ENCODE measurements at places on chromosomes 4 and X.

DNA sequence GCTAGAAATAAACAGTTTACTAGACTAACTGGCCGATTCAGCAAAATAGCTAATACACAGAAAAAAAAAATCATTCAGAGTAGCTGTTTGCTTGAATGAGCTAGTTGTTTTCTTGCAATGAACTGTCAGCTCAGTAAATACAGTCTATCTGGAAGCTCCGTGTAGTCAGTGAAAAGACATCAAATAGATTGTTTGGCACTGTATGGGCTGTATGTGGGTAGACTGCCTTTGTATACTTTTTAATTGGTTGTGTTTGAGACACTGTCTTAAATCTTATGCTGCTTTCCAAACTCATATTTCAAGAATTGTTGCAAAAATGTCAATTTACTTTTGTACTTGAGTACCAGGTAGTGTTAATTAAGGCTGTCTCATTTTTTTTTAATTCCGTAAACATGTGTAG lies 61.6 kb upstream of the GPR174 start:
- no peak for DNase-seq

GRCh38 chrX:152601848-152602616 lies 35.7 kb upstream of the GABRQ start:
- DNase-seq = no peak

DNA sequence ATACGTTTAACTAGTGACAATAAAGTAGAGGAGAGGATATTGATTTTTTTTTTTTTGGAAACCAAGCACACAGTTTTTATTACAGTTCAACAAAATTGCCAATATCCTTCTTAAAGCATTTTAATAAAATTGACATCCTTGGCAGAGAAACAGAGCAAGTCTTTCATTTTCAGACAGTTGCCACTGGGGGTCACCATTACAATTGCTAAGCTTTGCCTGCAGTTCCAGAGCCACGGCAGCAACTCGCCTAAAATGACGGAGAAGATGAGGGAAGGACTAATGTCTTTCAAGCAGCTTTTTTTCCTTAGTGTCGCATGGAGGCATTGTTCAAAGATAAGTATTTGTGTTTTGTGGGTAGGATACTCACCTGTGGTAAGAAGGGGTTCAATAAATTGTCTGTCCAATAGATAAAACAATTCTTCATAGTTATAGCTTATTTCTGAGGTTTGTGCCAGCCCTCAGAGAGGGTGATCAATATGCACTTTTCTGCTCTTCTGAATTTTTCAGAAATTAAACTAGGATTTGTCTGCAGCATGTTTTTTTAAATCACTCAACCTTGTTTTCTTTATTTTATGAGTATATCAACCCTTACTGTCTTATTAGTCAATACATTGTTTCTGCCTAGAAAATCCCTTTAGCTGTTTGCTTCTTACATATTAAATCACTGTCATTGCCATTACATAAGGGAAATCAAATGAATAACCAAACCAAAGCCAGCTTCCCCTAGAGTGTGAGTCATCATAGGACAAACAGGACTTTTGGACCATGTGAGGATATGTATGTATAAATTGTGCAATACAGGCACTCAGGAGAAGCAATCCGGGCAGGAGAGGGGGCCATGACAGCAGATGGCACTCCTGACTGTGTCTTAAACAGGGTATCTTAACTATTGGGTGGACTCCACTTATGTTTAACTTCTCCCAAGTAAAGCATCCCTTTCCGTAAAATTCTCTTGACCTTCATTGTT lies 508.1 kb upstream of the ARX start:
- no peak for DNase-seq

GRCh38 chr4:2725380-2725779 lies 30.8 kb downstream of the TNIP2 start:
- DNase-seq = no peak

GRCh38 chrX:133992882-133993281 lies 7.5 kb upstream of the GPC3 start:
- no peak for DNase-seq

DNA sequence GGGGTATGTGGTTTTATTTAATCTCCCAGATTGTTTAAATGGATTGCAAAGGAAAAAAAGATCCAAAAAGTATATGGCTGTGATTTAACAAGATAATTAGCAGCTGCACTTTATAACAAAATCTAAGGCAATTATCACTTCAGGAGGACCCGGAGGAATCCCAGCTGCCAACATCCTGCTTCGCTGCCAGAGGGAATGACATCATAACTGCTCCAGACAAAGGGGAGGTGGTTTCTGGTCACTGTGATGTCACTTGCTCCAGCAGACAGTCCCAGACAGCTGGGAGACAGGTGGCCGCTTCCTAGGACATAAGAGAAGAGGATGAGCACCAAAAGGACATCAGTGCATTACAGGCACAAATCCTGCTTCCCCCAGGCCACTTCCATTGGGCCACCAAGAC lies 371.0 kb downstream of the BCOR start:
- DNase-seq = no peak

GRCh38 chr4:76515975-76516843 lies 81.2 kb downstream of the SHROOM3 start:
- DNase-seq = no peak

DNA sequence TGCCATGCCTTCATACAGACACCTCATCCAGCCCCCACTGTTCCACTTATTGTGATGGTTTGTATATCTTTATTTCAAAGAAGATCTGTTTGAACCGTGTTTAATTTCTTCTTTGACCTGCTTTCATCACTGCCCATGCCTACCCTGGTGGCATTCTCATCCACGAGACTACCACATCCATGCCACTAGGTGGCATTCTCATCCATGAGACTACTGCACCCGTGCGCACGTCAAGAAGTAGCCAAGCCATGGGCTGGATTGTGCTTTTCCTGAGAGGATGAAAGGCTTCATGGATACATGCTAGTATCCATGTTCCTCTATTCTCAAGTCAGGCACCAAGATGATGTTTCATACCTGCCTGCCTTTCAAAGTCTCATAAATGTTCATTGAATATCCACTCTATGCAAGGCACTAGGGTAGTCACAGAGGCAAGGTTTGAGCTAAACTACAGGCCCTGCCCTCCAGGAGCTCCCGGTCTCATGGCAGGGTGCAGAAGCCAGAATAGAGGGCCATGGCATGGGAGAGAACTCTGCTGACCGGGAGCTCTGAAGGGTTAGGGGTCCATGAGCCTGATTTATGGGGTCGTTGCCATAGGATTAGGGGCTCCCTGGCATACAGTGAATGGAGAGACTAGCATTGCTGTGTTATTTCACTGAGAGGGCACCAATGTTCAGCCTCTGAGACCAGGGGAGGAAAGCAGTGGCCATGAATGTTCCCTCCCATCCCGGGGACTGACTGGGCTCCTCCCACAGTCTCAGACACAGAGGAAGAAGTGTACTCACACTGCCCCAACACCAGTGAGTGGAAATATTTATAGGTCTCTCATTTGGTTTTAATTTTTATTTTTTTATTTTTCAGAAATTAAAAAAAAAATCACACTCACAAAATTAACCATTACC lies 24.8 kb upstream of the EOLA2 start:
- DNase-seq = peak; percentile 18

- DNase-seq = no peak
Observed at GRCh38 chr4:57504139-57504538, 394.0 kb upstream of the IGFBP7 start.

DNA sequence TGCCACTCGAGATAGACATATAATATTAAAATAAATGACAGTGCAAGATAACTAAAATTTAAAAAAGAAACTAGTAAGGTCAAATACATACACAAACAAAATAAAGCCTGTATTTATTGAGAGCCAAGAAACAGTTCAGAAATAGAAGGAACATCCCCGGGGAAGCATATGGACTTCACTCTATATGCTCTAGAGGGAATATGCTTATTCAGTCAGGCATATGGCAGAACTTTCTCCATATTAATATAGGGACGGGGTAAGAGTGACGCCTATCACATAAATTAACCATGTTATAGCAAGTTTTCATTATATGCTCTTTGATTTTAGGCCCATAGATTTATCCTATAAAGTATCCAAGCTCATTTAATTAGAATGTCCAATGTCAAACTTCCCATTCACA lies 56.7 kb upstream of the EFHC2 start:
- DNase-seq = no peak

DNA sequence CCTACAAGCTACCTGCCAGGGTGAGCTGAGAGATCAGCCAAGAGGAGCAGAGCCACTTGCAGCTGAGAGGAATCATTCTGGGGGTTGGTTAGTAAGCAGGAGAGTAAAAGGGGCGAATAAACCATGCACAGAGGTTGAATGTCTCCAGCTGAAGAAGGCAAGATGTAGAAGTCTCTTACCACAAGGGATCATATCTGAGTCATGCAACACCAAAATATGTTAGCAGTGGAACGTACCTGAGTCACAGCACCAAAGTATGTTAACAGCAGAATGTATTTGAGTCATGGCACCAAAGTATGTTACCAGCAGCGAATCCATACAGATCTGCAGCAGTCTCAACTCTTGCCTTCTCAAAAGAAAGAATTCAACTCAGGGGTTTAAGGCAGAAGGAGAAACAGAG lies 29.9 kb downstream of the C4orf51 start:
- DNase-seq = no peak

- DNase-seq = no peak
Observed at GRCh38 chr4:139085141-139085540, 69.6 kb downstream of the NOCT start.

GRCh38 chr4:77665381-77666069 lies 59.9 kb downstream of the CXCL13 start:
- no peak for DNase-seq

- no peak for DNase-seq
Observed at GRCh38 chrX:132676561-132677186, 187.8 kb upstream of the MBNL3 start.

DNA sequence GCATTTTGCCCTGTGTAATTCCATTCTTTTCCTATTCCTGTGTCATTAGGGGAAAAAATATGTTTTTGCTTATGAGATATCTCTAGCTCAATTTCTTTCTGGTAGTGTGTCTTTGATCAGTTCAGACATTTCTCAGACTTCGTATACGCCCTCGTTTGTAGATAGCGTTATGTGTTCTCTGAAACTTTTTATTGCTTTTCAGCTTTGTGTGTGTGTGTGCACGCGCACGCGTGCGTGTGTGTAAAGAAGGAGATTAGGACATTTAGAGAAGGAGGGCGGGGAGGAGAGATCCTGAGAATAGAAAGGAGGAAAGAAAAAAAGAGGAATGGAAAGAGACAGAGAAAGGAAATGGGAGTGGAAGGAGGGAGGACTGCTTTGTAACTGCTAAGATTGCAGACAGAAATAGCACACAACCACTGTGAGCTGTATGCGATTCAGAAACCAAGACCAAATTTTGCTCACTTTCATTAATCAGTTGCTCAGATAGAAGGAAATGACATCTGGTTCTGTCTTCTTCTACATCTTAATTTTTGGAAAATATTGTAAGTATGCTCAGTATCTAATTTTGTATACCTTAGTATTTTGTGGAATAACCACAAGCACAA lies at the start of gene RXFP1:
RXFP1 (plus strand) TSS at position 399 of the 605 bp plus-strand sequence; CDS start at position 494, 95 bp downstream.
- DNase-seq = no peak

DNA sequence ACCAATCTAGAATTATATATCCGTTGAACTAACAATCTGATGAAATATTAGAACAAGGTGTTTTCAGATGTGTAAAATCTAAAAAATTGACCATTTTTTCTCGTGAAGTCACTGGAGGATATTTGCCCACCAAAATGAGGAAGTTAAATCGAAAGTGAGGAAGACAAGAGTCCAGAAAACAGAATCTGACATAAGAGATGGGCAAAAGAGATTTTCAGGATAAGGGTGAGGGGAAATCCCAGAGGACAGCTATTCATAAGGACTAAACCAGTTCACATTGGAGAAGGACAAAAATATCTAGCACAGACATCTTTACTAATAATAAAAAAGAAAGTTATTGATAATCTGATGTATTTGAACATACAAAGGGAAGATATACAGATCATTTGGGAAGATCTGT lies 18.7 kb upstream of the ALG13 start:
- no peak for DNase-seq

- no peak for DNase-seq
Observed at GRCh38 chr4:173547889-173548288, 17.9 kb upstream of the HAND2 start.

- DNase-seq = no peak
Observed at GRCh38 chr4:172844556-172844955, 324.1 kb upstream of the GALNT7 start.

- no peak for DNase-seq
Observed at GRCh38 chr4:15714141-15714540, 11.3 kb downstream of the BST1 start.

DNA sequence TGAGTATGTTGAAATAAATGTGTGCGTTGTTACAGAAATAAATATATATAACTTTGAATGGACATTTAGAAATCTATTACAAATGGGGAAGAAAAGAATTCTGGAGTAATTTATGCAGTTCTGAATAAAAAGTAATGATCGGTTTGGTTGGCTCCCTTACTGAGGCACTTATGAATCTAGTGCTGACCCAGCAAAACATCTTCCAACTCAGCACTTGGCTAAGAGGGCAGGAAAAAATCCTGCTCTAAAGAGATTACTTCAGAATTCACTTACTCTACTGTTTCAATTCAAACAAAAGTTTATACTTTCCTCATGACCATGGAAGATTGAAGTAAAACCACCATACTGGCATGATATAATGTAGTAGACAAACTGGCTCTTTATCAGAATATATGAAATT lies 123.9 kb upstream of the RXFP1 start:
- DNase-seq = no peak

DNA sequence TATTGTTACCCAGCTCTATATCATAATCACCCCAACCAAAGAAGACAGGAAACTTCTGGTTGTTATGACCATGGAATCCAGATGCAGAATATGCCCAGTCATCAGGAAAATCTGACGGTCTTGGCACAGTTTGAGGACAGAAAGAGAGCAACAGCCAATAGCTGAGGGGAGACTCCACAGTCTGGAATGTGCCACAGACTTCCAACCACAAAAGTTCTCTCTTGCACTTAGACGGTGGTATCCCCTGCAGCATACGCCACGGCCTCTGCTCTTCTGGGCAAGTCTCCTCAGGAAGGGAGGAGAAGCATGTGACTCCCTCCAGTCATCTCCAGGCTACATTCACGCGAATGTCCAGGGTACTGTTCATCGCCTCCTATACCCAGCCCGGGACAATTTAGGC lies 18.4 kb downstream of the ZNF827 start:
- DNase-seq = no peak

DNA sequence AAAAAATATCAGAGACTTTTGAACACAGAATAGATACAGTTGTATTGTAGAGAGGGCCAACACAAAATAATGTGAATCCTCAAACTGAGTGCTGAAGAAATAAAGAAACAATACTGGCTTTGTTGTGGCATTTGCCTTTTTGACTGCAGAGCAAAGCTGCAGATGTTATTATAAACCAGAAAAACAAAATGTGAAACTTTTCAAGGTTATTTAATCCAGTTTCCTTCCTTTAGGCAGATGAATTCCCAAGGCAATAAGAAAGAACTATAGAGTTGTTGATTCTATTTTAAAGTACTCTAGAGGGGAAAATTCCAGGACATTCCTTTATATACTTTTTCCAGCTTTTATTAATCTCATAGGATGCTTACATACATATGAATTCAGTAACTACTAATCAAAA lies 186.8 kb downstream of the NDST4 start:
- DNase-seq = no peak

- DNase-seq = no peak
Observed at GRCh38 chr4:76892001-76892400, 5.9 kb downstream of the SOWAHB start.

Measured in activated naive CD4-positive, alpha-beta T cell treated with anti-CD3 and anti-CD28 coated beads, Interleukin-2, amount 50 U/mL, for 16 hours (primary cell).